ENCODE measurements at places on chromosomes 12 and 14.

- no peak for DNase-seq
Observed at GRCh38 chr12:40953076-40953475, 235.0 kb upstream of the PDZRN4 start.

DNA sequence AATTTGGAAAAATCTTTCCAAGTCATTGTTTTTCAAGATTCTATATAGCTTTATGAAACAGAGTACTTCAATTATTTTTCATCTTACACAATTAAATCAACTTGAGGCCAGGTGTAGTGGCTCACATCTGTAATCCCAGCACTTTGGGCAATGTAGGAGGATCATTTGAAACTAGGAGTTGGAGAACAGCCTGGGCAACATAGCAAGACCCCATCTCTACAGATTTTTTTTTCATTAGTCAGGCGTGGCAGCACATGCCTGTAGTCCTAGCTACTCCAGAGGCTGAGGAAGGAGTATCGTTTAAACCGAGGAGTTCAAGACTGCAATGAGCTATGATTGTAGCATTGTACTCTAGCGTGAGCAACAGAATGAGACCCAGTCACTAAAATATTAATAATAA lies 72.9 kb downstream of the BMP4 start:
- no peak for DNase-seq

GRCh38 chr12:47079468-47079980 lies at the start of the genes AMIGO2 and PCED1B:
TSS of gene AMIGO2 (minus strand) at chr12:47079959. CDS start at chr12:47079002, 957 bp downstream.
TSS of gene PCED1B (plus strand) at chr12:47079621. CDS start at chr12:47235064, 155,443 bp downstream.
- DNase-seq = peak; percentile 82

DNA sequence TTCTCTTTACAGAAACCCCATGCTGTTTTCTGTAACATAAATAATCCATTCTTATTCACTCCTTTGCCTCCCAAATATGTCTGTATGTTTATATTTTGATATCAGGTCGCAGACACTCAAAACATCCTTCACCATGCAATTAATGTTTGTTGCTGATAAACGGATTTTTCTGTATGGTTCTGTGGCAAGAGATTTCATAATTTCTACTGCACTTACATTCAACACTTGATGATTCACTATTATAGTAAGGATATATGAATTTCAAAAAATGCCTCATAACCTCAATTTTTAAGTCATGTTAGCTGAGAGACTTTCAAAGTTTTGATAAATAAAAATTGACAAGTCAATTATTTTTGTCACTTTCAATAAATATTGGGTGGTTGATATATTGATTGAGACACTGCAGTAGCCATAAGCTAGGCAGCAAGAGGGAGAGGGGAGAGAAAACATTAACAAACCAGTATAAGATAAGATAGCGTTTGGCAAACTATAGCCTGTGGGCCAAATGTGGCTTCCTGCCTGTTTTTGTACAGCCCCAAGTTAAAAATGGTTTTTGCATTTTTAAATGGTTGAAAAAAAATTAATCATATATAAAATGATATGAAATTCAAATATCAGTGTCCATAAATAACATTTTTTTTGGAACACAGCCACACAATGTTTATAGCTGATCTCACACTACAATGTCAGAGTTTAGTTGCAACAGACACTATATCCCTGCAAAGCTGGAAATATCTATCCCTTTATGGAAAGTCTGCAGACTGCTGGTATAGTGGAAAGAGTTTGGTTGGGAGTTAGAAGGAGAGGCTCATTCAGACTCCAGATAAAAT lies 18.3 kb downstream of the ALDH6A1 start:
- DNase-seq = no peak

DNA sequence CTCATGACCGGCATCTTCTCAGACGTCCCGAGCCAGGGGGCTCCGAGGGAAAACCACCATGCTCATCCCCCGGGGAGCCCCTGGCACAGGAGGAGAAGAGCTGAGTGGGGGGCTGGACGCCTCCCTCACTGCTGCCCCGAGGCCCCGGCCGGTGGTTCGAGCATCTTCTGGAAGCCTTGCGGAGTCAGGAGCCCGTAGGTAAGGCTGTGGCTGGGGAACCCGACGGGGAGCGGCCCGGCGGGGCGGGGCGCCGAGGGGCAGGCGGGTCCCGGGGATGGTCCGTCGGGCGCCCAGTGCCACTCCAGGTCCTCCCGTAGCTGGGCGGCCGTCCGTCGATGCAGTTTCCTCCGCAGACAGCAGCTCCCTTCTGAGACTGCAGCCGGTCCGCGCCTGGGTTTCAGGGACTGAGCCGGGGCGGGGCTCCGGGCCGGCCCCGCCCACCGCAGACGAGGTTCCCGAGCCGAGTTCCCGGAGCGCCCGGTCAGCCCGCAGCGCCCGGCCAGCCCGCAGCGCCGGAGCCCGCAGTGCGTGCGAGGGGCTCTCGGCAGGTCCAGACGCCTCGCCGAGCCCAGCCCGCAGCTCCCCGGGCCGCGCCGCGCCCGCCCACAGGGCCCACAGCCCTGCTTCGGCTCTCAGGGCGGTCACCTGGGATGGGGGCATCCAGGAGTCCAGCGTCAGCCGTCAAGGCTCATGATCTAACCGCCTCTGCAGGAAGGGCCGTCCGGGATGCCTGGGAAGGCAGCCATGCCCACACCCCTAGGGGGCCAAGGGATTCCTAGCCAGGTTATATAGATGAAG lies at the start of gene PGF:
Gene PGF, minus strand, starts transcription at position 369 of the 798 bp plus-strand sequence. Its CDS starts 355 bp downstream, at position 14.
- peak; percentile 35 for DNase-seq

- DNase-seq = no peak
Observed at GRCh38 chr12:65296508-65297265, 18.2 kb downstream of the MSRB3 start.

DNA sequence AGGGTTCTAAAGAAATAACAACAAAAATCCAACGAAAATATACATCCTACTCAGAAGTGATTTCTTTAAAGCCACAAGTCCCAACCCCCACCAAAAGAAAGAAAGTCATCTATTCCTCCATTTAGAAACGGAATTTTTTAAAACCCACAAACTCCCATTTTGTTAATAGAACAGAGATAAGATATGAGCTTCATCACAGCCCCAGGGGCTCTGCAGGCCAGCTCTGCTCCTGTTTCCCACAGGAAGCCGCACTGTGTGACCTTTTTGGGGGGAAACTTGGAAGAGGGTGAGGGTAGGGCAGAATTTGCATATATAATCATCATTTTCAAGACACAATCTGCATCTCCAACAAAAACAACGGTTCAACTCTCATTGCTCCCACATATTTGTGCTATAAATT lies 2.8 kb downstream of the FBXL14 start:
- DNase-seq = no peak

DNA sequence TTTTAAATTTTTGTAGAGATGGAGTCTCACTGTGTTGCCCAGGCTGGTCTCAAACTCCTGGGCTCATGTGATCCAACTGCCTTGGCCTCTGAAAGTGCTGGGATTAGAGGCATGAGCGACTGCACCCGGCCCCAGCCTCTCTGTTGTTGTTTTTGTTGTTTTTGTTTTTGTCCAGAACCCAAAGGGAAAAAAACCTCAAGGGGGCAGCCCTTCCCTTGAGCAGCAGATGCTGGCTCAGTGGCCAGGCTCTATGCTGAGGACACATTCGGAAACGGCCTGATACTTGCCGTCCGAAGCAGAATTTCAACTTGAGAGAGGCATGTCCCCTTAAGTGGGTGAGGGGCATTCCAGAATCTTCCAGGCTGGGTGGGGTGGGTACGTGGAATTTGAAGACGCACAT lies 6.7 kb downstream of the MVK start:
- no peak for DNase-seq

GRCh38 chr12:46370792-46371717 lies 1.5 kb downstream of the SLC38A2 start:
- peak; percentile 96 for DNase-seq

DNA sequence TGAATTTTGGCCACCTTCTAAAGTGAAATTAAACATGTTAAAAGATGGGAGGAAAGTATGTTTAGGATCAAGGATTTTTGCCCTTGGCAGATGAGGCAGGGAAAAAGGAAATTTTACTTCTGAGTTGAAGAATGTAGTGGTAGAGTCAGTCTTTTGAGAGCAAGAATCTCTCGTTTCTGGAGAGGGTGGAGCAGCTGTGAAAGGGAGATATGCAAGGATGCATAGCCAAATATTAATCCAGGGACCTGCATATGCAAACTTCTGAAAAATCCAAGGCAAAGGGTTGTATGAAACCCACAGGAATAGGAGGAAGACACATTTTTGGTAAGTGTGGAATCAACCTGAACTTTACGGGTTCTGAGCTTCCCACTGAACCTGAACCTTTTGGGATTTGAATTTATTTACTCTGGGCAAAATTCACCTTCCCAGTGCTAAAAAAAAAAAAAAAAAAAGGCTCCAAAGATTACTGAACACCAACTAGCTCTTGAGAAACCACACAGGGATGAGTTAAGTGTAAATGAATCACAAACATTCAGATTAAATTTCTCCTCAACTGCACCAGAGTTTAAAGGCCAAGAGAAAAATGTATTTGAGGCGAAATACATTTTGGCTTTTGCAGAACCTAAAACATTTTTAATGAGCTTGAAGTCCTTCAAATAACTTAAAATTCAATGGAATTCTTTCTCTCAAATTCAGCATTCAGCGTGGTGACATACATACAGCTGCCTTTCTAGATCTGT lies 187.1 kb upstream of the CDKN3 start:
- DNase-seq = no peak

DNA sequence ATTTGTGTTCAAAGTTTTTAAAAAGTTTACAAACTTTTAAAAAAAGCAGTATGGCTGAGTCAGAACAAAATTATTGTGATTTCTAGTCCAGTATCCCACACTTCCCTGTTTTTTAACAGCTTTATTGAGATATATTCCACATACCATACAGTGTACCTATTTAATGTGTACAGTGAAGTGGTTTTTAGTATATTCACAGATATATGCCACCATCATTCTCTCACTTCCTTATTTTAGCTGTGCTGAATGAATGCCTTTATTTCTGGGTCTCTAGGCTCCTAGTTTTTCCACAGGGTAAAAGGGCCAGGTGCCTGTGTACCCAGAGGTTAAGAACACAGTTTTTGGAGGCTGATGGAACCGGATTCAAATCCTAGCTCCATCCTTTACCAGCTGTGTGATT lies 58.9 kb upstream of the SRSF5 start:
- DNase-seq = no peak

DNA sequence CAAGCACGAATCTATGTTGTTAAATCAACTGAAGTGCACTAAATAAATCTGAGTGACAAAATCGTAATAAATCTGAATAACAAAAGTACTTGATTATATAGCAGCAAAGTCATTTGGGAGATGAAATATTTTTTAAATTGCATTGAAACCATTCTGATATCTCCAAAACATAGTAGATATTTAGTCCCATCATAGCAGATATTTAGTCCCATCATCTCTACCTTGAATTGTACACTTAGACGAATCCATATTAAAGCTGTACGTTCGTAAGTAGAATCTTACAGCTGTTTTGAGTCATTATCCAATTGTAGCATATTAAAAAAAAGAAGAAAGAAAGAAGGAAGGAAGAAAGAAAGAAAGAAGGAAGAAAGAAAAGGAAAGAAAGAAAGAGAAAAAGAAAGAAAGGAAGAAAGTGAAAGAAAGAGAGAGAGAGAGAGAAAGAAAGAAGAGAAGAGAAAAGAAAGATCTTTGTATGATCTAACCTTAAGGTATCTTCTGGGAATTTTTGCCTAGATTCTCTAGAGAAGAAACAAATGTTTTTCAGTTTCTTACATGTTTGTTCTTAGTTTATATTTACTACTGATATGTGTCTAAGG lies 2.6 kb downstream of the DCN start:
- DNase-seq = no peak

- DNase-seq = no peak
Observed at GRCh38 chr12:39966256-39966655, 139.6 kb downstream of the SLC2A13 start.

GRCh38 chr12:107541001-107541705 lies 144.4 kb upstream of the PWP1 start:
- DNase-seq = no peak

DNA sequence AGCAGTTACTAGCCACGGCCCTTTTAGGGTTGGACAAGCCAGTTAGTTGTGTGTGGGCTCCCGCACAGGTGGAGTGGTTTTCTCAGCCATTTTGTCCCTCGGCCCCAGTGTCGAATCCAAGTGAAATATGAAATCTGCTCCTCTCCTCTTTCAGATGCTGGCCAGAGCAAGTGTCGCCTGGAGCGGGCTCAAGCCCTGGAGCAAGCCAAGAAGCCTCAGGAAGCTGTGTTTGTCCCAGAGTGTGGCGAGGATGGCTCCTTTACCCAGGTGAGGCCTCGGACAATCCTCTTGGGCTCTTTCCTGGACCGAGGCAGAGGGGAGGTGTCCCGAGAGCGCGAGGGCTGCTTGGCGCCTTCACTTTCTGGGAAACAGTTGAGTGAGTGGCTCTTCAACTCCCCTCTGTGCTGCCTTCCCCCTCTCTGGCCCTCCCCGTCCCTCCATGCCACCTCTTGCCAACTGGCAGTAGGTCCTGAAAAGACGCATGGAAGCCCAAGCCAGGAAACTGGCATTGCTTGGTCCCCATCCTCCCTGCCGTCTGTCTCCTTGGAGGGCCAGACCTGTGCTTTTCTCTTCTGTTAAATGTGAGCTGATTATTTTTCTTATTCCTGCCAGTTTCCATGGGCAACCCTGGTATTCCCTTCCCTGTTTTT lies 74.2 kb downstream of the SMOC1 start:
- DNase-seq = no peak

DNA sequence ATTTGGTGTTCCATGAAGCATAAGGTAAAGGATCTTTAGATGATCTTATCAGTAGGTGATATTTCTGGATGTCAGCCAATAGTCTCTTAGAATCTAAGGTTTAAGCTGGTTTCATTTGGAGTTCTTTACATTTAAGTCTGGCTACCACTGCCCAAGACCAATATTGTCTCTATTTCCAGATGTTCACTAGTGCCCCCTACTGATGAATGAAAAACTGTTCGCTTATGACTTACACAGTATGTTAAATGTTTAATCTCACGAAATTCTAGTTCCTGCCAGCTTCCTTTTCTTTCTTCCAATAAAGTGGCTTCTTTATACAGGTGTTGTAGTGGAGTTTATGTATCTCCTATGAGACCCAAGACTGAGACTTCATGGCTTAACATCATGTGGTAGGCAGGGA lies 31.8 kb upstream of the MIS18BP1 start:
- no peak for DNase-seq

DNA sequence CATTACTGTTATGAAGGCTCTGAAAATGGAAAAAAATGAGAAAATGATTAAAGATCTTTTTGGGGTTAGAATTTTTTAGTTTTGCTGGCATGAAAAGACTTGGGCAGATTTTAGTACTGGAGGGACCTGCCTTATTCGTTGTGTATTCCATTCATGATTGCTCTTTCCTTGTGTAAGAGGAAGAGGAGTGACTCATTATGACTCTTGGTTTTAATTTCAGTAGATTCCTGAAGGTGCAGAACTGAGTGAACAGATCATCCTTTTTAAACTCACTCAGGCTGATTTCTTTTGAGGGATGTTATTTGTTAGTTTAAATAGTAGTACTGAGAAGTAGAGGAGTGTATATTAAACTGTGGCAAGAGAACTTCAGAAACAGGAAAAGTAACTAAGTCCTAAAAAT lies 41.6 kb downstream of the AKAP6 start:
- no peak for DNase-seq

DNA sequence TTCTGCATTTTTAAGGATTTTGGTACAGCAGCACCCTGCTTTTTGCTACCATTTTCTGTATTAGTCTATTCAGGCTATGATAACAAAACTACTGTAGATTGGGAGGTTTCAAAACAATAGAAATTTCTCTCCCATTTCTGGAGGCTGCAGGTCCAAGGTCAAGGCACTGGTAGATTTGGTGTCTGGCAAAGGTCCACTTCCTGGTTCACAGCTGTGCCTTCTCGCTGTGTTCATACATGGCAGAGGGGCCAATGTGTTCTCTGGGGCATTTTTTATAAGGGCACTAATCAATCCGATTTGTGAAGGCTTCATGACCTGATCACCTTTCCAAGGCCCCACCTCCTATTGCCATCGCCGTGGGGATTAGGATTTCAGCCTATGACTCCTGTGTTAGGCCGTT lies 268.1 kb upstream of the RTL1 start:
- no peak for DNase-seq

GRCh38 chr12:1744932-1745331 lies 54.1 kb downstream of the ADIPOR2 start:
- DNase-seq = no peak
